ENCODE measurements at places on chromosomes 12 and 14. TPM values are rescaled to one million over a fixed set of nuclear protein-coding genes. Genes with fewer than 3 reads are reported as not detected.

Gene IRF9
- 46.1 TPM for total RNA-seq

Gene RIN3
- total RNA-seq: 20.8 TPM

DNA sequence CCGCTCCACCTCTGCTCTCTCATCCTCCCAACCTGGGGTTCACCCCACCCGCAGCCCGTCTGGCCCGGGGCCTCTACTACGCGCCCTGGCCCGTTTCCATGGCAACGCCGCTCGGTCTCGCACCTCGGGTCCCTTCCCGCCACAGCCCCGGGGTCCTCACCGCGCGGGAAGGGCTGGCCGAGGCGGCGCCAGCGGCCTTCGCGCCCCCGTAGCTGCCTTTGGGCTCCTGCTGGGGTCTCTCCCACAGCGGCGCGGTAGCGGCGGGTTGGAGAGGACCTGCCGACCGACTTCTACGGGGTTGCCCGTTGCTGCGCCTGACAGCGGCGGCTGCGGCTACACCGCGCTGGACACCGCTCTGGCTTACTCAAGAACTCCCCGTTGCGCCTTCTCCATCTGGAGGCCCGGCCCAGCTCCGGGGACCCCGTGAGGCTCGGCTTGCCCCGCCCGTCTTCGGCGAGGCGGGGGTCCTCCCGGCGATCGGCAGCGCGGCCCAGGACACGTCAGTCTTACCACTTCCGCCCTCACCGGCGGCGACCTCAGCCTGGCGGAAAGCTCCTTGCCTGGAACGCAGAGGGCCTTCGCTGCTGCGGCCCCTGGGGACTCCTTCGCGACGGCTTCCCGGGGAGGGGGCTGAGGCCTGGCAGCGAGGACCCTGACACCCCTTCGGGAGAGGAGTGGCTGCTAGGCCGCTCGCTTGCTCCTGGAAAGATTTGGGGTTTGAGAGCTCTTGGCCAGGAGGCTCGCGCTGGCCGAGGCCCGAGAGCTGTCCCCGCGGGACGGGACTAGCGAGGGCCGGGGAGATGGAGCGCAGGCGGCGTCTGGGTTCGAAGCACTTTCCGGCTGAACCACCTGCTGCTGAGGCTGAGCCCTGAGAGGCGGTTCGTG, at the start of gene TM9SF1:
Gene TM9SF1 (minus strand): TSS at position 256 of the 885 bp plus-strand sequence. CDS start 422 bp downstream, outside the sequence.
- peak; percentile 93 for DNase-seq

GRCh38 chr12:78146365-78146772, 315.7 kb downstream of the NAV3 start:
- DNase-seq: peak; percentile 59

Gene PRPF40B
- 9.5 TPM for total RNA-seq

GRCh38 chr12:106917503-106917902, 38.2 kb upstream of the TMEM263 start:
- DNase-seq: peak; percentile 39

Gene NR1H4
- not detected for total RNA-seq

GRCh38 chr12:77308056-77308455, 242.7 kb upstream of the E2F7 start:
- no peak for DNase-seq

Gene RGS6
- total RNA-seq: not detected

Gene UBE3B
- 32.7 TPM for total RNA-seq

GRCh38 chr14:92325835-92326234, 2.9 kb downstream of the SLC24A4 start:
- no peak for DNase-seq

Gene TCTN2
- 11.2 TPM for total RNA-seq

DNA sequence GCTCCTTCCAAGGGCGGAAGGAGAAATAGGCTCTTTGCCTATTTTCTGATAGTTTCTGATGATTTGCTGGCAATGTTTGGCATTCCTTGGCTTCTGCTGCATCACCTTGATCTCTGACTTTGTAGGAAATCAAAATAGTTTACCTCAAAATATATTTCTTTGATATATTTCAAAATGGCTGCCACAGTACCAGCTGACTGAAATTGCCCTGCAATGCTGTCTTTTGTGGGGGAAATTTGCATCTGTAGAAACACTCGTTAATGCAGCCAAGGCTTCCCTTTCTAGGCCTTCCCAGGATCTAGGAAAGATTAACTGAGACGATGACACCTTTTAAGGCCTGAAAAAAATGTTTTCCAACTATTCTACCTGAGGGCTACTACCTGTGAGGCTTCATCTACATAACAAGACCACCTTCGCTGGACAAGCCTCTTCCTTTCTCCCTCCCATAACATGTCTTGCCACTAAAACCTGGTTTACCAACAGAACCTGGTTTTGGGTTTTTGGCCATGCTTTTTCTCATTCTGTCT, 212.8 kb upstream of the SSTR1 start:
- DNase-seq: no peak

Gene KRT79
- not detected for total RNA-seq

Gene RAB15
- total RNA-seq: 26.7 TPM

DNA sequence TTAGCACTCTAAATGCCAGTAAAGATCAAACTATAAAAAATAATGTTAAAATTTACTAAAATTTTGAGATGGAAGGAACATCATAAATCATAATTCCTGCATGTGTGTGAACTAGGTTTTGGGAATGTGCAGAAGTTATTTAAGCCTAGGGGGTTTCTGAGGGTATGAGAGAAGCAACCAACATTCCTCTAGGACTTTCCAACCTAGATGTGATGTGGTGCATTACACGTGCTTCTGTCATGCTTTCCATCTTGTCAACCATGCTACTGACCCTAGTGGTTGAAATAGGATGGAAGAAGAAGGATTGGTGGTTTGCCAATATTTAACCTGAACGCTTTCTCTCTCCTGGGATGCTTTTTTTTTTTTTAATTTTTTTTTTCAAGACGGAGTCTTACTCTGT, 209.3 kb downstream of the AEBP2 start:
- DNase-seq: no peak

DNA sequence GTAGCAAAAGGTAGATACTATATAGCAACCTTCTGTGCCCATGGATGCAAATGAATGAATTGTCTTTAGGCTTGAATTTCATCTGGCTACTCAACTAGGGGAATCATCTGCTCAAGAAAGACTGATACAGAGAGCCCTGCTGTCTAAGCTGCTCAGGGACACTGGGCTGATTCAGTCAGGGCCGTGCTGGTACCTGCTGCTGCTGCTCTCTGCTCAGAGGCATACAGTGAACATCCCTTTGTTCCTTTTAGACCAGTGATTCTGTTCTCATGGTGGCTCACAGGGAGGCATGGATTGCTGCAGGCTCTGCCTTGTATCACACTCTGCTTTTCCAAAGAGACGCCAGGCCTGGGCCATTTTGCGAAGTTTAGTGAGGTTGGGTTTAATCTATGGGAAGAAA, 14.1 kb downstream of the EIF2B2 start:
- no peak for DNase-seq

DNA sequence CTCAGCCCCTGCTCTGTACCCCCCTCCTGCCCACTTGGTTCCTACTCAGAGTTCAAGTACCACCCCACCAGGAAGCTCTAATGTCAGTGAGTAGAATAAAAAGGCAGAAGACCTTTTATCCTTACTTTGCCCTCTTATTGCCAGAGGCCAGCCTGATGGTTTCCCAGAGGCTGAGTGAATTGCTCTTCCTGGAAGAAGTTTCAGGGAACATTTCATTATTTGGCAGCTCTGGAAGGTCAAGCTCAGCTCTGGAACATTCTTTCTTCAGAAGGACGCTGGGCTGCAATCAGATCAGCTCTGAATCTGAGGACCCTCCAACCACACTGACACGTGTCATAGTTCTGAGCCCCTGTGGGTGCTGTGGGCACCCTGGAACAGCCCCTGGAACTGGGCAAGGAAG, 188.9 kb downstream of the ETV6 start:
- no peak for DNase-seq

Gene SYNDIG1L
- not detected for total RNA-seq

Measured in endothelial cell of umbilical vein (primary cell).